ENCODE measurements at places on chromosomes 5 and 9.

DNA sequence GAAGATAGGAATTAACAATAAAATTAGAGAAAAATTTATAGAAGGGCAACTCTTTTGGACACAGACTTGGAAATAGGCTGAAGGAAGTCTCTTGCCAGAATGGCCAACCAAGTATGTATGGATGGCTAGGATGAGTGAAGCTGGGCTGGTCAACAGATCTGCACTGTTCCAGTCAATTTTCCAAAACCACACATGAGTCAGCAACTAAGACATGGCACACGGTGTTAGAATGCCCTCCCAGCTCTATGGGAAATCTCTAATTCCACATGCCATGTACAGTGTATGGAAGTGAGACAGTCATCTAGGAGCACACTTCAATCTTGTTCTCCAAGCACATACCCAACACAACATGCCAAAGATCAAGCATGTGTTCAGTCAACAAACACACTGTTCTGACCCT lies 129.6 kb downstream of the GLIS3 start:
- no peak for DNase-seq

- no peak for DNase-seq
These were observed 18.6 kb upstream of the SPATA31D1 start for GRCh38 chr9:81969971-81970370.

DNA sequence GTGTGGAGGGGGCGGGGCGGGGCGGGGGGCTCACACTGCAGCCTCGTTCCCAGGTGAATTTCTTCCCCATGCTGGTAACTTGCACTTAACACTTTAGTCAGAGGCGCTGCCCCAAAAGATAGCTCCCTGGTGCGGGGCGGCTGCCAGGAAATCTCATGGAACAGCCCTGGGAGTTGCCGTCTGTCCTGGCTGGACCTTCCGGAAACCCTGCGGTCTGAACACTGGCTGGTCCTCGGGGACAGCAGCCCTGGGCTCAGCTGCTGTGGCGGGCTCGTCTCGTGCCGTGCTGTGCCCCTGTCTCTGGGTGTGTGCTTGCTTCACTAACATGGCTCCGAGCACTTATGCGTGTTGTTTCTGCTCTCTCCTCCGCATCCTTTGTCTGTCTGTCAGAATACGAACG lies 25.8 kb downstream of the PTGES2 start:
- no peak for DNase-seq

DNA sequence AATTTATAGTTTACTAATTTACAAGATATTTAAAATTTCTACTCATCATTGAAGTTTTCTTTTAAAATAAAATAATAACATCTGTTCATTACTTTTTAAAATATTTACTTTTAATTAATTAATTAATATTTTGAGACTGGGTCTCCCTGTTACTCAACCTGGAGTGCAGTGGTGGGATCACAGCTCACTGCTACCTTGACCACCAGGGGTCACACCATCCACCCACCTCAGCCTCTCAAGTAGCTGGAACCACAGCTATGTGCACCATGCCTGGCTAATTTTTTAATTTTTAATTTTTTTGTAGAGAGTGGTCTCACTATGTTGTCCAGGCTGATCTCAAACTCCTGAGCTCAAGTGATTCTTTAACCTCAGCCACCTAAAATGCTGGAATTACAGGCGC lies 1013.6 kb downstream of the CDH9 start:
- no peak for DNase-seq

- no peak for DNase-seq
These were observed 205.5 kb upstream of the SLC24A2 start for GRCh38 chr9:19994296-19994695.
